Gastrocnemius medialis (tissue), 4 donors: ENCODE measurements at places on chromosomes 6 and 20.

GRCh38 chr6:53869964-53870363 is 75.2 kb downstream of the LRRC1 start:
- DNase-seq: no peak

GRCh38 chr6:33981421-33981820 is 164.5 kb downstream of the GRM4 start:
- no peak for DNase-seq

DNA sequence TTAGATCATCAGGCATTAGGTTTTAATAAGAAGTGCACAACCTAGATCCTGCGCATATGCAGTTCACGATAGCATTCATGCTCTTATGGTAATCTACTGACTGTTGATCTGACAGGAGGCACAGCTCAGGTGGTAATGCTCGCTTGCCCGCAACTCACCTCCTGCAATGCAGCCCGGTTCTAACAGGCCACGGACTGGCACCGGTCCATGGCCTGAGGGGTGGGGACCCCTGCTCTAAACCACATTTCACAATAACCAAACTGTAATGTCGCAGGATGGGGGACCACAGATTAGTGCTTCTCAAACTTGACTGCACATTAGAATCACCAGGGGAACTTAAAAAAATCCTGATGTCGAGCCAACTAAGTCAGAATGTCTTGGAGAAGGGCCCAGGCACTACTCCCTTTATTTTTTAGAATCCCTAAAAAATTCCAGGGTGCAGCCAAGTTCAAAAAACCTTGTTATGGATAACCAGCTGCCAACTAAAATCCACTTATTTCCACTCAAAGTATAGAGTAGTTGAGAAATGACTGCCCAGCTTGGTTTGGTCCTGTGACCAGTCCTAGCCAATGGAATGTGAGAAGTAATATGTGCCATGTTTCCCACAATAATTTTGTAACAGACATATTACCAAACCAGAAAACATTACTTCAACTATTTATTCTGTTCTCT is 3.1 kb downstream of the SHPRH start:
- no peak for DNase-seq

DNA sequence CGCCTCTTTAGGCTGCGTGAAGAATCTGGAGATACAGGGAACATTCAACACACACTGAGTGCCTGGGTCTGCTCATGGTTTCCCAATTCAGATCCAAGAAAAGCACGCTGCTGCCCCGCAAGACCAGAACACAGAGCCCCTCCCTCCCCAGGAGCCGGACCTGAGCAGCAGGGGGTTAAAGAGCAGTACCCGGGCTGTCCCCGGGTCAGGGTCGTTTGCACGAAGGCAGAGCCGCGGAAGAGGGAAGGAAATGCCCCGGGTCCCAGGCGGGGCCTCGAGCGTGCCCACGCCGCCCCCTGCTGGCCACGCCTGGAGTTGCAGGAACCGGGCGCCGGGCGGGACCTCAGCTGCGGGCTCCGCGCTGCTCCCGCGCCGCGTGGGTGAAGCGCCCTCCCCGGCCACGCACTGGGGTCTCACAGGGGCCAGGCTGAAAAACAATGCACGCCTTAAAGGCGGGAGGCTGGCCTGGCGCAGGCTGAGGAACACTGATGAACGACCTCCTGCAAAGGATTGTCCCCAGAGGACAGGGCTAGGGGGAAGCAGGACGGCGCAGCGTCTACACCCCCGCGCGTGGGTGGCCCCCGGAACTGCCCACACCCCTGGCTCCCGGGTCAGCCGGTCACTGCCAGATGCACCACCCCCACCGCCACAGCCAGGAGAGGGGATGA is 48.9 kb downstream of the ANKRD60 start:
- no peak for DNase-seq

DNA sequence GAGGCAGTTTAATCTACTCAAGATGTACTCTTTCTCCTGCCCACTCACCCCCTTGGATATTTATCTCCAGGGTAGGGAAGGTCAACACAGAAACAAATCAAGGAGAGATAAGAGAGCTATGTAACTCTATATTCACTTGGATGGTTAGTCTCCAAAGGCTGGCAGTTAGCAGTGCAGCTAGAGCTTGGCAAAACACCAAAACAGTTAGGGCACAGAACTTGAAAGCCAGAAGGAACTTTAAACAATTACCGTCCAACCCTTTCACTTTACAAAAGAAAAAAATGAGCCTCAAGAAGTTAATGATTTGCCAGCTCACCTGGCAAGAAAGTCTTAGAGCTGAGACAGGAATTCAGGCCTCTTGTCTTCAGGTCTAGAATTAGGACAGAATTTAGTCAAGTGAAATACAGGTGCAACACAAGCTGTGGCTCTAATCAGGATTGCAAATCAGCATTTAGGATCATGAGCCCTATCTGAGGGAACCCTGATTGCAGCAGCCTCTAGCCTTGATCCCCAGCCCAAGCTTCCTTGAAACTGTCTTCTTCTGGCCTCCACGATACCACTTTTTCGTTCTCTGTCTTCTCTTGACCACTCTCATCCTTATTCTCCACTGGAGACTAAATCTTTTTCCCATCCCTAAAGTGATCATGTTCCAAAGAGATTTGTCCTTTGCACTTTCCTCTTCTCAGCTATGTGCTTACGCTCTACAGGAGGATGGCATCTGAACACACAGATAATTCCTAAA is 14.9 kb downstream of the NEDD9 start:
- no peak for DNase-seq

GRCh38 chr20:11012975-11013374 is 339.2 kb upstream of the JAG1 start:
- DNase-seq: no peak
